ENCODE measurements at places on chromosomes 2 and 18.

GRCh38 chr2:63372549-63372948 is 215.7 kb downstream of the WDPCP start:
- DNase-seq, result no peak

- peak; percentile 59 for DNase-seq
These were observed 124.2 kb downstream of the UBE2E3 start for GRCh38 chr2:181104512-181105115.

DNA sequence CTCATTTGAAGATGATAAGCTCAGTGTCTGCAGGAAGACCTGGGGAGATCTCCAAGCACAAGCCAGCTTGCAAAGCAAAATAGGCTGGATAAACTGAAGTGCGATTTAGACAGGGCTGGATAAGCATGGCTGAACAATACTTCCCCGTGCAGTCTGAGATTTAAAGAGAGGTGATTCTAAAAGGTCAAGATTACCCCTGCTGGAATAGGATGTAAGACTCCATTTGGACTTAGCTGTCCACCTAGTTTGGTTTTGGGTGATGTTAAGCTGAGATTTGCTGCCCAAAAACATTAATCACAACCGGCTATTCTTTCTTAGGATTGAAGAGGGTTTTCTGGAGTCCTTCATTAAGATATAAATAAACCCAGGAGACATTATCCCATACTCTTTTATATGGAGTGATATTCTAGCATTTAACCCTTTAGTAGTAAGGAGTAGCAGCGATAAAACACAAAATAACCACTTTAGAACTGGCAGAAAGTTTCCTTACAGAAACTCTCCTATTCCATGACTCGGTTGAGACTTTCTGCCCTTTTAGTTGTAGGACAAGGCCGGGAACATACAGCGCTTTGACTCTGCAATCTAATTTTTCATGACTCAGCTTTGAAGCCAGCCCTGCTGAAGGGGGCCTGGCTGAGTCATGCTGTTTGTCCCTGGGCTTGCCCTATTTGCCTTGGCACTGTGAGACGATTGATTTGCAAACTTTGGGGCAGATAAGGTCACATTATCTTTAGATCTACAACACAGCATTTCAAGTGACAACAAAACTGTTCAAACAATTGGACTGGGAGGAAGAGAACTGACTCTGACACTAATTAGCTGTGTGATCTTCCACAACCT is 238.2 kb downstream of the GCA start:
- no peak for DNase-seq

GRCh38 chr2:238320648-238321281 is 447 bp downstream of the TRAF3IP1 start:
- DNase-seq, result no peak

- no peak for DNase-seq
These were observed 812.8 kb downstream of the LRP1B start for GRCh38 chr2:141317986-141318385.

- DNase-seq, result no peak
These were observed 84.0 kb downstream of the MYL12B start for GRCh38 chr18:3345885-3346284.

DNA sequence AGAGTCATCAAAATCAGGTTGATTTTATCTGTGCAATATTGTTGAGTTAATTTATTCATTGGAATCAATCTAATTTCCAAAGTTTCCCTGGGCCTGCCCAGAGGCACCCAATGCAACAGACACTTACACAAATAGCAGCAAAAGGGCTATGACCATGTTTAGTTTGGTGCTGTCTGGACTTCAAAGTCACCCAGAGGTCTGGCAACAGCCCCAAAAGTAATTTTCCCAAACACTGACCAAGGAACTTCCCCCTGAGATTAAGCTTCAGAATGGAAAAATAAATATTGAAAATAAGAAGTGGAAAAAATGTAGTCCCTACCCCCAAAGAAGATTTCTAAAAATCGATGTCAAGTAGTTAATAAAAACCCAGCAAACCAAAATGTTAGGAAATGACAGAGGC is 70.9 kb upstream of the RNF152 start:
- no peak for DNase-seq

DNA sequence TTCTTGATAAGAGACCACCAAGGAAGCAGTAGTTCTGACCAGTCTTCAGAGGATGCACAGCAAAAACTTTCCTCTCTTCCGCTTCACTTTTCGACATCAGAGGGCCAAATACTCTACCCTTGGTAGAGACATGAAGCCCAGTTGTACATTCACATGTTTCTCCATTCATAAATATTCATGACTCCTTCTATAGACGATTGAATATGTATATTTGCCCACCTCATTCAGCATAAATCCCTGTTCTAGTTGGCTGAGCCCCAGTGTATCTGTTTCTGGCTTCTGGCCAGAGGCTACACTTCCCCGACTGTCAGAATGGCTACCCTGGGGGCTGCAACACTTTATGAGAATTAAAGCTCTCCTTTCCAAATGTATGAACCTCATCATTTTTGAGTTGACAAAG is 258.5 kb downstream of the ASXL3 start:
- no peak for DNase-seq

GRCh38 chr2:99488539-99489062 is 1.2 kb downstream of the REV1 start:
- no peak for DNase-seq

GRCh38 chr2:95526360-95527341 is 42.1 kb upstream of the TRIM43B start:
- peak; percentile 32 for DNase-seq

DNA sequence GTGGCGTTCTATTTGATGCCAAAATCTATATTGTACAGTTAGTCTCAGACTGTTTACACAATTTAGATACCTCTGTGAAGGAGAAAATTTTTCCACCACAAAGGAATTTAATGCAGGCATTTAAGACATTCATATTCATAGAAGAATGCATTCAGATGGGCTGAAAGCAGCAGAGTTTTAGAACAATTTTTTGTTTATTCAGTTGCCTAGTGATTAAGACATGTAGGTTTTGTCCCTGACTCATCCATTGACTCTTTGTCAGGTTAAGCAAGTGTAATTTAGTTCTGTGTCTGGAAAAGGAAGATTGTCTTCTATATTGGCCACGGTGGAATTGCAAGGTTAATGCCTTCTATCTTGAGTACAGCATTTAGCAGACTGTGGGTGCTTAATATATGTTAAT is 515.0 kb downstream of the PARD3B start:
- DNase-seq, result peak; percentile 16

GRCh38 chr2:205527801-205528200 is 154.5 kb upstream of the NRP2 start:
- DNase-seq, result no peak

DNA sequence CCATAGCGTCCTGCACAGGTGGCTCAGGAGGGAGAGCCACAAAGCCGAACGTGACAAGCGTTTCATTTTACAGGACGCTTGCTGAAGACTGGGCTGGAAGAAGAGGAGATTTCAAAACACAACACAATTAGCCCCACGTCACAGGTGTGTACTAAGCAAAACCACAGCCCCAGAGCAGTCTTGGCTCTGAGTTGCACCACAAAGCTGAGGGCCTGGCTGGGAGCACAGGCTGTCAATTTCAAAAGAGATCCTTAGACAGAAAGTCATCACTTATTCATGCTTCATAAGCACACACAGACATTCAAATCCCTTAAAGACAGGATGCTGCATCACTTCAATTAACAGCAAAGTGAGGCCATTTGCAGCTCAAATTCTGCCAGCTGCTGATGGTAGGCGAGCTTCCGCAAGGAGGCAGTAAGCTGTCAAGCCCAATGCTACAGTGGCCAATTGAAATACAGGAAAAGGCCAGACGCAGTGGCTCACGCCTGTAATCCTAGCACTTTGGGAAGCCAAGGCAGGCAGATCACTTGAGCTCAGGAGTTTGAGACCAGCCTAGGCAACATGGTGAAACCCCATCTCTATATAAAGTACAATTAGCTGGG is 79.6 kb downstream of the SKA1 start:
- no peak for DNase-seq

DNA sequence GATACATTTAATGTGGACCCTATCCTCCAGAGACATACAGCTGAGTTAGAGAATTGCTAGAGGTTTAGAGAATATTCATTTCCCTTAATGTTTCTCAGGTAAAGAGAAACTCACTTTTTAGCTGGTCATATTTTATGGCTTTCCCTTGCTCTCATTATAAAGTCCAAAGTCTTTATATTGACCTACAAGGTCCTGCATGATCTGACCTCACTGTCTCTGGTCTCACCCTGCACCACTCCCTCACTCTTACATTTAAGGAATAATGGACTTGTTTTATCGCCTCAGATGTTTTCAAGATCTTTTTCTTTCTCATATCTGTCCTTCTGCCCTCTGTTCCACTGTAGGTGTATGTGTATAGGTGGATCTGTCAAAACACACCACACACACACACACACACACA is 597.3 kb downstream of the PLCL1 start:
- no peak for DNase-seq

- peak; percentile 17 for DNase-seq
These were observed 7.7 kb downstream of the VRK2 start for GRCh38 chr2:58054264-58054663.

DNA sequence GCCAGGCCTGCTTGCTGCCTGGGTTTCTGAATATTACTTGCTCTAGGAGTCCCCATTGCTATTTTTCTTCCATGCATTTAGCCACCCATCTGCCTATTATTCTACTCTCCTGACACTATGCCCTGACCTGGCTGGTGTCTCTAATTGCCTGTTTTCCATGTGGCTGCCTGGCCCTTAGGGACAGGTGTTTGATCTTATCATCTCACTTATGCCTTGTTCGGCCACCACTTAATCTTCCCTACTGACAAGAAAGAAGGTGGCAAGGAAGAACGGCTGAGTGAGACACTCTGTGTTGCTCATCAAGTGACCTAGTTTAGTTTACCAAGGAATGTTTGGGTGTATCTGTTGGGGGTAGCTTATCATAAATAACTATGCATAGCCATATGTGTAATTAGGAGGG is 50.4 kb upstream of the RAPH1 start:
- DNase-seq, result no peak

DNA sequence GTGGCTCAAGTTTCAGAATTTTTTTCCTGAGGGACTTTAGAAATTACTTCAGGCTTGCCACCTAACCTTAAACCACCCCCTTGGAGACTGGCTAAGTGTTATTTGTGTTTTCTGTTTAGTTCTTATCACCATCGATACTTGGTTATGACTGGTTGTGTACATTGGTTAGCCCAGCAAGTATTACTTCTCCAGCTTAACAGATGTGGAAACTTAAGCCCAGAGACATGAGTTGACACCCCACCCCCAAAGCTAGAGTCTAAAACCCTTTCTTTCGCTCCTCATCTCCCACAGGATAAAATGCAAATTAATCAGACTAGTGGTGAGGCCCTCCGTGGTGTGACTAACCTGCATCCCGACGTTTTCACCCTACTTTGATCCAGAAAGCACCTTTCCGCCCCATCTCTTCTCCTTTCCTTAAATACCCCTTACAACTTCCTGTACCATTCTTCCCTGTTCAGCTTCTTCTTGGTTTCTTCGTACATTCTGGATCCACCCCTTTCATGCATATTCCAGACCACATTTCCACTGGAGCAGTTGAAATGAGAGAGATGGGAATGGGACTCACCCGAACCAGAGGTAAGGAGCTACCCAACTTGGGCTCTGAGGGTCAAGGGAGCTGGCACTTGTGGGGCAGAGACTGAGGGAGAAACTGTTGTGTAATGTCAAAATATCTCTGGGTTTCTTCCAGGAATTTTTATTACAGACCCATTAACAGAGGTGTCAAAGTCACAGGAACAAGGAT is 819 bp upstream of the MAP3K2 start:
- no peak for DNase-seq

GRCh38 chr18:75799449-75800330 is 372.2 kb upstream of the SMIM21 start:
- no peak for DNase-seq

GRCh38 chr2:233118648-233119000 is 58.5 kb downstream of the INPP5D start:
- no peak for DNase-seq

GRCh38 chr2:136423516-136423996 is 305.6 kb upstream of the CXCR4 start:
- DNase-seq, result peak; percentile 26

DNA sequence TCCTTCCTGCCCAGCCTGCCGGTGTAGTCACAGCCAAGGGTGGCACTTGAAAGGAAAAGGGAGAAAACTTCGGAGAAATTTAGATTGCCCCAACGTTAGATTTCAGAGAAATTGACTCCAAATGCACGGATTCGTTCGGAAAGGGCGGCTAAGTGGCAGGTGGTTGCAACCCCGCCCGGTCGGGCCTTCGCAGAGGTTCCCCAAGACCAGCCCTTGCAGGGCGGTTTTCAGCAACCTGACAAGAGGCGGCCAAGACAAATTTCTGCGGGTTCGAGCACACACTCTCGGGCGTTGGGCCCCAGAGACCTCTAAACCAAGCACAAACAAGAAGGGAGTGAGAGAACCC is 4.8 kb downstream of the ONECUT2 start:
- DNase-seq, result no peak

DNA sequence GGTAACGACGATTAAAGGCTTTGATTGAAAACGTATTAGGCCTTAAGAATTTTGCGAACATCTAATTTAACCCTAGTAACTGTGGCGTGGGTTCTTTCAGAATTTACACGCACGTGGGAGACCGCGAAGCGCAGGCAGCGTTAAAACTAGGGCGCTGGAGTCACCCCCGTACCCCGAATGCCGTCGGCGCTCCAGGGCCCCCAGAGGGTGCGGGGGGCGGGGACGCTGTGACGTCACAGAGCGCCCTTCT is 673 bp upstream of the SMCHD1 start:
- no peak for DNase-seq

GRCh38 chr2:238290091-238290509 is 1.7 kb upstream of the PER2 start:
- DNase-seq, result no peak

DNA sequence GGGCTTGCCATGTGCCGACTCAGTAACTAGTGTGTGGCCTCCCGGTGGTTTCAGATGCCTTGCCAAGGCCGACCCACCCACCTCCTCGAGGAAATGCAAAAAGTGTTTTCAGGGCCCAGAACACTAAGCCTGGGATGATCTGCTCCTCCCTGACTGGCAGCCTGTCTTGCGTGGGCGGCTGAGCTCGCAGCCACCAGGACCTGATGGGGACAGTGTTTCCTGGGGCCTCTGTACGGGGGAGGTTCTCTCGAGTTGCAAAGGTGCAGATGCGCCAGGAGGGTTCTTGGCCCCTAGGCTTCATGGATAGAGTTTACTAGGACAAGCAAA is 85.2 kb downstream of the GLI2 start:
- no peak for DNase-seq

DNA sequence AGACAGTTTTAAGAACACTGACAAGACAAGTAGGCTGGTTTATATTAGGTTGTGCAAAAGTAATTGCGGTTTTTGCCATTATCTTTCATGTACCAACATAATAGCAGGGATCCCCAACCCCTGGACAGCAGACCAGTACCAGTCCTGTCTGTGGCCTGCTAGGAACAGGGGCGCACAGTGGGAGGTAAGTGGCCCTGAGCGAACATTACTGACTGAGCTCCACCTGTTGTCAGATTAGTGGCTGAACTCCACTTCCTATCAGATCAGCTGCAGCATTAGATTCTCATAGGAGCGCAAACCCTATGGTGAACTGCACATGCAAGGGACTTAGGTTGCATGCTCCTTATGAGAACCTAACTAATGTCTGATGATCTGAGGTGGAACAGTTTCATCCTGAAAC is 921.9 kb downstream of the CCDC85A start:
- DNase-seq, result no peak

GRCh38 chr2:8541636-8542035 is 140.2 kb upstream of the ID2 start:
- DNase-seq, result no peak

- DNase-seq, result peak; percentile 70
These were observed 43.6 kb downstream of the TSPYL6 start for GRCh38 chr2:54212456-54212855.

All from fibroblast of the conjunctiva (primary cell).